GM12878 (cell line): ENCODE measurements at places on chromosomes 7 and 10.

DNA sequence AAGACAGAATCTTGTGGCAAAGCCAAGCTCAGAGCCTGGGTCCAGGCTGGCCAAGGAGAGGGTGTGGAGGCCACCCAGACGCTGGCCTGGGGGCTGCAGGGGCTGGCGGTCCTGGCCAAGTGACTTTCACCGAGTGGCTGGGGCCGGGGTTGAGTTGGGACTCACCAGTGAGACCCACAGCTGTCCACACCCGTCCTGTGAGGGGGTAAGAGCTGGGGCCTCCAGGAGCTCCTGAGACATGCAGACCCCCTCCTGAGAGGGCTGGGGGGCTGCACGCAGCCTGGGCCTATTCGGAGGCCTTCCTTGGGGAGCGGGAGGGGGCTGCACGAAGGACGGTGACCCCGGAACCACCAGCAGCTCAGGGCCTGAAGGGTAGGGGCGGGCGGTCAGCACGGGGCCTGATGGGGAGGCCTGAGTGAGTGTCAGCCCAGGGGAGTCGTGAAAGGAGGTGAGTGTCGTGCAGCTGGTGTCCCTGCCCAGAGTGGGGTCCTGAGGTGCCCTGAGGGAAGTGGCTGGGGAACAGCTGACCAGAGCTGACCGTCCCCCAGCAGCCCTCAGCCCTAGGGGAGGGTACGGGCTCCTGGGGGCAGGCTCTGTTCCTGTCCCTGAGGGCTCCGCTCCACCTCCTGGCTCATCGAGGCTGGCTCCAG lies 100.9 kb downstream of the FOXL3 start:
- no peak for DNase-seq

- no peak for DNase-seq
These were observed 69.3 kb upstream of the PRR15 start for GRCh38 chr7:29494350-29494749.

DNA sequence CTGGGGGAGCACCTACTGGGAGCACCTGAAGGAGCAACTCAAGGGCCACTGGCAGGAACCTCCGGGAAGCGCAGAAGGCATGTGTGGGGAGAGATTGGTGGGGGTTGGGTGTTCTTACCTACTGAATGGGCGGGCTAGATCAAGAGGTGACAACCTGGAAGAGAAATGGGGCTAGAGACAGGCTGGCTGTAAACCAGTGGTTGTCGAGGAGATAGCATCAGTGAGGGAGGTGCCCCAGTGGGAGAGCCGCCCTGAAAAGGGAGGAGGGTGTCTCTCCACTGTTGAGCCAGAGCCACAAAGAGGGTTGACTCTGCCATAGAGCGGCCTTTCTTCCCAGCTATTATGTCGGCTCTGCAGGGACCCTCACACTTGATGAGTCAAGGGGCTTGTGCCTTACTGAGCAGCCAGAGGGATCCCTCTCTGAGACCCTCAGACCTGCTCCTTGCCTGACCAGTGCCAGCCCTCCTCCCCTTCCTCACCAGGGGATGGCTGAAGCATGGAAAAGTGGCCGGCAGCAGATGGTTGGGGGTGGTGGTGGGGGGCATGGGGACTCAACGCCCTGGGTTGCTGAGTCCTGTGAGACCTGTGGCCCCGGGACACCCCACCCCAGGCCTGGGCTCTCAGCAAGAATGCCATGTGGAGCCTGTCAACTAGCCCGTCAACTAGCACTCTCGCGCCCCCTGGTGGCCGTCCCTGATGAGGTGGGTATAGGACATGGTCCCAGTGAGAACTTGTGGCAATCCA lies 36.4 kb upstream of the PURB start:
- DNase-seq = peak; percentile 15

GRCh38 chr10:126586128-126586527 lies 84.4 kb downstream of the C10orf90 start:
- no peak for DNase-seq

DNA sequence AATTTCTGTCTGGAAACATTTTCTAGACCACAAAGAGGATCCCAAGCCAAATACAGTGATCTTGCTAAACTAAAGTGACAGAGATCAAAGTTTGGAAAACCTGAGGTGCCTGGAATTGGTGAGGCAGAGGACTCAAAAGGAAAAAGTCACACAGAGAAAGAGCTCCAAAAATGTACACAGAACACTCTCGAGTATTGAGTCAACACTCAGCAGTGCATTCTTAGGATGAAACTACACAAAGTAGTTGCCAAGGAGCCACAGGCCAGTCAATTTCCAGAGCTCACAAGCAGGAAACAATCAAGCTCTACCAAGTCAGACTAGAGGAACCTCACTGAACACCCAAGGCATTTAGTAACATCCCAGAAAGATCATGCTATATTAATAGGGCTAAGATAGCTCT lies 61.3 kb downstream of the MICU1 start:
- DNase-seq = no peak

DNA sequence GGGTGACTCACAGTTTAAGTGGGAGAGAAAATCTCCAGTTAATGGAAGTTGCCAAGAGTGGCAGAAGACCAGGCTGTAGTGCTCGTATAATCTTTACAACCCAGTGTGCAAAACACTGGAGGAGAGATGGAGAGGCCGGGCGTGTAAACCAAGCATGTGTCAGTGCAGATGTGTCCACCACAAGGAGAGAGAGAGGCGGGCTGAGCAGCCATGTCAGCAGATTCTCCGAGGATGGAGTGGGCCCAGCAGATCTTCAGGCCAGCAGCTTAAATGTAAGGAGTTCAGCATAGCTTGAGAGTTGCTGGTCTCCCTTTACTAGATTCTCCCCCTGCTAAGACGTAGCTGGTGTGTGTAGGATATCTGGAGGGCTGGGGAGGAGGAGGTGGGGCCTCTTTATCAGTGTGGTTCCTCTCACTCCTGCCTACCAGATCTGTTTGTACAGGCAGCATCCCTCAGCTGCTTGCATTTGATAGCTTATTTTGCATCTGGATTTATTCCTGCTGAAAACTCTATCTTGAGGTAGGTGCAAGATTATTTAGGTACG lies 13.7 kb downstream of the BPGM start:
- no peak for DNase-seq

DNA sequence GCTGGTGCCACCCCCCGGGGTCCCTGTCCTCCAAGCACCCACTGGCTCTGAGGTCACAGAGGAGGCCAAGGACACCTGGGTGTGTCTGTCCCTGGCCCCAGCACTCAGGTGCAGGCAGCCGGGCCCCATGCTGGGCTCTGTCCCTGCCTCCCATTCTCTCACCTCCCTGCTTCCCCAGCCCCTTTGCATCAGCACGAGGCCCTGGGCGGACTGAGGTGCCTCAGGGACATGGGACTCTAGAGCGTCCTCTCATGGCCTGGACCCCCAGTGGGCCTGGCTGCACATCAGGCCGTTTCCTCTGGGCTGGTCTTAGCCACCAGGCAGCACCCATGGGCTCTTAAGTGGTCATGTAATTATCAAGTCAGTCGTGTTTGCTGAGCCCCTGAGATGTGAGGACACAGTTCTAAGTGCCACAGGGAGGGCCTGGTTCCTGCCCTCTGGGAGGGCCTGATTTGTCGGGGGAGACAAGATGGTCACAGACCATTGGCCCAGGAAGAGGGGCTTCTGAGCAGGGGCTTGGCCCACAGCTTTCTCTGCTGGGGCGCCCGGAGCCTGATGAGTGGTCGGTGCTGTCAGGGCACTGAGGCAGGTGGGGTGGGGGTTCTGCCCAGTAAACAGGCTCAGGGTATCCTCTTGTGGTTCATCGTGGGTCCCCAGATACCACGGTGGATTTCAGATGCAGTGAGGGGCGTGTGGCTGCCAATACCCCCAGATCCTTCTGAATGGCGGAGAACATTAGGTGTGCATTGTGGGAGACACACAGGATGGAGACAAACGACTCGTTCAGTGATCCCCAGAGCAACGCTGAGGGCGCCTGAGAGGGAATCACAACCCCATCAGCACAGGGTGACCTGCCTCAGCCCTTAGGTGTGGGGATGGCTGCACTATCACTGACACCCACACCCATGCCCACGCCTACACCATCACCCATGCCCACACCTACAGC lies 152.5 kb downstream of the WDR37 start:
- no peak for DNase-seq

DNA sequence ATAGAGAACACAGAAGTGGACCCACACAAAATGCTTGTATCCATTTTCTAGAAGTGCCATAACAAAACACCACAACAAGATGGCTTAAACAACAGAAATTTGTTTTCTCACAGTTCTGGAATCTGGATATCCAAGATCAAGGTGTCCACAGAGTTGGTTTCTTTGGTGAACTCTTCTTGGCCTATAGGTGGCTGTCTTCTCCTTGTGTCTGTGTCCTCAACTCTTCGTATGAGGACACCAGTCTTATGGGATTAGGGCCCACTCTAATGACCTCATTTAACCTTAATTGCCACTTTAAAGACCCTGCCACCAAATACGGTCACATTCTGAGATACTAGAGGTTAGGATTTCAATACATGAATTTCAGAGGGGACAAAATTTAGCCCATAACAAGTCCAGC lies 30.8 kb upstream of the C10orf71 start:
- DNase-seq = no peak

DNA sequence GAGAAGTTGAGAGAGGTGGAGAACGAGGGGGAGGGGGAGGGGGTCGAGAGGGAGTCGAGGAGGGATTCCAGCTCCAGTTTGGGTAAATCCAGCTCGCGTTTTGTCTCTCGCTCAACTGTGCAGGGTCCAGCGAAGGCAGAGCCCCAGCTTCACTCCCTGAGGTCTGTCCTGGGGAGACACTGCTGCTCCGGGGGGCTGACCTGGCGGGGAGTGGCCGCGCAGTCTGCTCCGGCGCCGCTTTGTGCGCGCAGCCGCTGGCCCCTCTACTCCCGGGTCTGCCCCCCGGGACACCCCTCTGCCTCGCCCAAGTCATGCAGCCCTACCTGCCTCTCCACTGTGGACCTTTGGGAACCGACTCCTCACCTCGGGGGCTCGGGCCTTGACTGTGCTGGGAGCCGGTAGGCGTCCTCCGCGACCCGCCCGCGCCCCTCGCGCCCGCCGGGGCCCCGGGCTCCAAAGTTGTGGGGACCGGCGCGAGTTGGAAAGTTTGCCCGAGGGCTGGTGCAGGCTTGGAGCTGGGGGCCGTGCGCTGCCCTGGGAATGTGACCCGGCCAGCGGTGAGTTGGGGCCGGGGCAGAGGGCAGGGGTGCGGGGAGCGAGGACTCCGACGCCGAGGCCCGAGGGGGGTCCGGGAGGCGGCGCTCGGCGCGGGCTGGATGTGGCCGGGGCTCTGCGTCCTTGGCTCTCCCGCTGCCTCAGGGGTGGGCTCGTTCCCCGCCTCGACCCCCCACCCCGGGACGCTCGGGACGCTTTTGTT lies at the start of gene TET1:
Gene TET1 (plus strand): TSS at position 152 of the 757 bp plus-strand sequence. CDS start 12,002 bp downstream, outside the sequence.
- DNase-seq = no peak

GRCh38 chr10:22477334-22478287 lies 132.3 kb downstream of the SPAG6 start:
- DNase-seq = no peak

- DNase-seq = no peak
These were observed 7.9 kb upstream of the NUDCD3 start for GRCh38 chr7:44498230-44498954.

DNA sequence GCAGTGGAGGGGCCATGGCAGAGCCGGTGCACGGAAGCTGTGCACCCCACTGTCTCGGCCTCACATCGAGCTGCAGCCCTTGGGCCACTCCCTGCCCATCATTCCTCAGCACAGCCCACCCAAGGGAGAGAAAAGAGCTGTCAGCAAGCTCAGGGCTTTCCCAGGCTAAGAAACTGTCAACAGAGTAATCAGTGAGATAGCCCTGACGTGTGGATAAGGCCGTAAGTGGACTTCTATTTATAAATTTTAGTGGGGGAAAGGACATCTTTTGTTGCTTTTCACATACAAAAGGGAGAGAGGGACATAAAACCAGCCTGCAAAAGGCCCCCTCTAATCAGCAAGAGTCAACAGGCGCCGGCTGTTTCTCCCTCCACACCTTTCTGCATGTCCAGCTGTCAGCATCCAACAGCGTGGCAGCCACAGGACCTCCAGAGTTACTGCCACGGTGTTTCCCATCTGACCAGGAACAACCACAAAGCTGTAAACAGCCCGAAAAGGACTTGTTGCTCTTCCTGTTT lies 56.8 kb upstream of the DDC start:
- no peak for DNase-seq

DNA sequence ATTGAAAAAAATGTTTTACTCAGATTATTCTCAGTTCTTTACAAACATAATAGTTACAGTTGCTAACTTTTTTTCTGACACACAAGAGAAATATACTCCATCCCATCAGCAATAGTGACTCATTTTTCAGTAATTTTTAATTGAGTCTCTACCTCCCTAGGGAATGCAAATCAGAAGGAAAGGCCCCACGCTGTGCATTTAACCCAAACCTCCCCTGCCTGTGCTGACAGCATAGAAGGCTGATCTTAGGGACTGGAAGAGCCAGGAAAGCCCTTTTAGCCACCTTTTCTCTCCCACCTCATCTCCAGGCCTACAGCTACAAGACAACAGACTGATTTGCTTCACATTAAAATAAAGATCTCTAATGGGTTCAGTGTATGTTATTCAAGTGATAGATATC lies 24.7 kb upstream of the PIK3CG start:
- DNase-seq = no peak

GRCh38 chr10:101446071-101446470 lies 92.1 kb downstream of the BTRC start:
- DNase-seq = no peak

GRCh38 chr10:101588879-101589278 lies 758 bp downstream of the DPCD start:
- no peak for DNase-seq

GRCh38 chr10:58019863-58020537 lies 247.7 kb downstream of the IPMK start:
- no peak for DNase-seq

DNA sequence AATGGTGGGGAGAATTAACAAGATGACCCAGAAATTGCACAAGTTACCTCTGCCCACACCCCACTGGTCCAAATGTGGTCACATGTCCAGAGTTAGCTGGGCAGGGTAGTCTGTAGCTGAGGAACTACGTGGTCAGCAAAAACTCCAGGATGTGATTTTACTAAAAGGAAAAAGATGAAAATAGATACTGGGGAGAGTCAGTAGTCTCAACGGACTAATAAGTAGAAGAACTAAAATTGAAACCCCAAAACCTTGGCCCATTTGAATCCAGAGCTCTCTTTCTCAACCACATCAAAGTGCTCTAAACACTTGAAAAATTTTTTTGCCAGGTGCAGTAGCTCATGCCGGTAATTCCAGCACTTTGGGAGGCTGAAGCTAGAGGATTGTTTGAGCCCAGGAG lies 146.3 kb downstream of the SKIDA1 start:
- no peak for DNase-seq
